ENCODE measurements at places on chromosomes 11 and 22.

DNA sequence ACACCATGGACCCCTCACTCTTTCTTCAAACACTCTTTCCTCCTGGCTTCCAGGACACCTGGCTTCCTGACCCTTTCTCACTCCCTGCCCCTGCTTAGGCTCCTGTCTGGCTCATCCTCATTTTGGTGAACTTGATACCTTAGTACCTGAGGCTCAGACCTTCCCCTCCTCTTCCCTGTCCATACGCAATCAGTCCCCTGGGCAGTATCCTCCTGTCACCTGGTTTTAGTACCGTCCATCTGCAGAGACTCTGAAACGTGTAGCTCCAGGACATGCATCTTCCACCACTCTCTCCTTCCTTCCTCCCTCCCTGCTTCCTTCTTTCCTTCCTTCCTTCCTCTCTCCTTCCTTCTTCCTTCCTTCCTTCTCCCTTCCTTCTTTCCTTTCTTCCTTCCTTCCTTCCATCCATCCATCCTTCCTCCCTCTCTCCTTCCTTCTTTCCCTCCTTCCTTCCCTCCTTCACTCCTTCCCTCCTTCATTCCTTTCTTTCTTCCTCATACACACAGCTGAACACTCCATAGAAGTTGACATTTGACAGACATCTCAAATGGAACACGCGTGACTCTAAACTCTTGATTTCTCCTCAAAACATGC, 1488.6 kb downstream of the TBC1D22A start:
- no peak overlapping the region for H3K27ac ChIP-seq
- no peaks in the 10 kb centered on the region for H3K36me3 ChIP-seq
- no peak overlapping the region for H3K4me3 ChIP-seq
- no peaks in the 10 kb centered on the region for H3K27me3 ChIP-seq
- H3K4me1 ChIP-seq: no peaks in the 10 kb centered on the region
- DNase-seq: no peak

DNA sequence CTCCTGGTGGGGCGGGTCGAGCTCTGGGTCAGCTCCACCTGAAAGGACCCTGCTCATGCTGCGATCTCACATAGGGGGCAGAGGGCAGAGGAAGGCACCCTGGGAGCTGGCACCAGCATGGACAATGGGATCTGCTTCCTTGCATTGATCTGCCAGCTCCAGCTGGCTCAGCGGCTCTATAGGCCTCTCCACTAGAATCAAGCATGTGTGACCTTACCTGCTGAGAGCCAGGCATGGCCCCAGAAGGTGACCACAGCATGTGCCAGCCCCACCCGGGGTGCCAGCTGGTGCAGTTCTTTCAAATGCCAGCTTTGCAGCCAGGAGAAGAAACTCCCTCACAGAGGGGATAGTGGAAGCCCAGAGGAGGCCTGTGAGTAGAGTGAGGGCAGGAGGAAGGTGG, 22.0 kb upstream of the KLHL35 start:
- no peaks in the 10 kb centered on the region for H3K27me3 ChIP-seq
- peak overlapping the region; percentile 36 for H3K27ac ChIP-seq
- DNase-seq: no peak
- no peaks in the 10 kb centered on the region for H3K36me3 ChIP-seq

- H3K36me3 ChIP-seq: no peaks in the 10 kb centered on the region
- no peak overlapping the region for H3K4me3 ChIP-seq
- no peak overlapping the region for H3K27ac ChIP-seq
- H3K27me3 ChIP-seq: peaks cover 21% of the 10 kb centered on the region
- no peak for DNase-seq
Measured at GRCh38 chr22:38401336-38402084, 53.5 kb downstream of the KCNJ4 start.

GRCh38 chr11:86069408-86070101, 671 bp upstream of the PICALM start:
- no peak for DNase-seq
- peaks cover 2% of the 10 kb centered on the region for H3K27me3 ChIP-seq
- peaks cover 29% of the 10 kb centered on the region for H3K4me1 ChIP-seq
- H3K27ac ChIP-seq: peak overlapping the region; percentile 87
- H3K36me3 ChIP-seq: peaks cover 25% of the 10 kb centered on the region

GRCh38 chr11:20563866-20564265, 35.5 kb upstream of the SLC6A5 start:
- H3K4me1 ChIP-seq: peaks cover 4% of the 10 kb centered on the region
- H3K4me3 ChIP-seq: no peak overlapping the region
- no peak for DNase-seq
- no peaks in the 10 kb centered on the region for H3K36me3 ChIP-seq
- no peak overlapping the region for H3K27ac ChIP-seq

- H3K4me1 ChIP-seq: no peaks in the 10 kb centered on the region
- H3K4me3 ChIP-seq: no peak overlapping the region
- no peak overlapping the region for H3K27ac ChIP-seq
- peaks cover 20% of the 10 kb centered on the region for H3K27me3 ChIP-seq
Measured at GRCh38 chr11:110606415-110606814, 105.8 kb downstream of the ARHGAP20 start.

DNA sequence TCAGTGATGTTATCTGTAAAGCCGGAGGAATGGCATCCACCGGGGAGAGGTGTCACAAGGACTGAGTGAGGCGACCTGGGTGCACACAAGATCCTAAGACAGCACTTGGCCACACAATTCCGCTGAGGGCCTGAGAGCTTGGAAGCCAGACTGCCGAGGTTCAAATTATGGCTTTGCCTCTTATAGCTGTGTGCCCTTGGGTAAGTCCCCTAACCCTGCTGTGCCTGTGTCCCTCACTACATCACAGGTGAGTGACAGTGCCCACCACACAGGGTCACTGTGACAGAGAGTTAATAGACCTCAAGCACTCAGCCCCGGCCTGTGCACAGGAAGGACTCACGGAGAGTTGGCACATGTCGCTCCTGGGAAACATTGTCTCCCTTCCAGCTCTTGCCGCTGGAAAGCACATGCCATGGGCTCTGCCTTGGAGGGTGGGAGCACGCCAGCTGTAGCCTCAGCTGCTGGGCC, 592 bp downstream of the RHOD start:
- H3K36me3 ChIP-seq: no peaks in the 10 kb centered on the region
- no peak overlapping the region for H3K27ac ChIP-seq
- peaks cover 4% of the 10 kb centered on the region for H3K27me3 ChIP-seq

- no peak overlapping the region for H3K27ac ChIP-seq
- no peak overlapping the region for H3K4me3 ChIP-seq
- peaks cover 60% of the 10 kb centered on the region for H3K36me3 ChIP-seq
- DNase-seq: no peak
Measured at GRCh38 chr11:34091825-34092224, 13.6 kb upstream of the NAT10 start.

- H3K36me3 ChIP-seq: peaks cover 38% of the 10 kb centered on the region
- DNase-seq: no peak
- H3K4me1 ChIP-seq: peaks cover 5% of the 10 kb centered on the region
- no peaks in the 10 kb centered on the region for H3K27me3 ChIP-seq
- no peak overlapping the region for H3K27ac ChIP-seq
Measured at GRCh38 chr11:108034952-108035351, 26.3 kb downstream of the CUL5 start.

GRCh38 chr11:35917676-35918075, 26.2 kb upstream of the LDLRAD3 start:
- H3K4me3 ChIP-seq: no peak overlapping the region
- no peak overlapping the region for H3K27ac ChIP-seq
- no peaks in the 10 kb centered on the region for H3K4me1 ChIP-seq
- no peaks in the 10 kb centered on the region for H3K36me3 ChIP-seq

DNA sequence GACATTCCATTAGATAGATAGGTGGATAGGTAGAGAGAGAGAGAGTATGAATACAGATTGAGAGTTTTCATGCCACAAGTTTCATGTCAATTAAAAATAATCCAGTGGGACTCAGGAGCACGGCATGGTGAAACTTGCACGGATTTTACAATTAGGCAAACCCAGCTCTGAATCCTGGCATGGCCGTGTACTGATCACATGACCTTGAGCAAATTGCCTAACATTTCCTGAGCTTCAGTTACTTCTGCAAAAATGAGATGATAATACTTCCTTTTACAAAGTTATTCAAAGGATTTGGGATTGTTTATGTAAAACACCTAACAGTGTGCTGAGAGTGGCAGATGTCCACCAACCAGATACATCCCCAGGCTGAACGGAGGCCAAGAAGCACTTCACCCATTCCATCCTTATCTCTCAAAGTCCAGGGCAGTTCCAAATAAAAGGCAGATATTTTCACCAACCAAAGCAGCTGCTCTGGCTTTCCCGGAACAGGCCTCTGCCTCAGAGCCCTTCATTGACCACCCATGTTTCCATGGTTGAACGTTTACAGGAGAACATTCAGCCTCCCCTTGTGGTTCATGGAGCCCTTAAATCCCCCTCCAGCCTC, 17.9 kb downstream of the APLNR start:
- no peaks in the 10 kb centered on the region for H3K27me3 ChIP-seq
- H3K4me3 ChIP-seq: no peak overlapping the region
- no peaks in the 10 kb centered on the region for H3K4me1 ChIP-seq
- no peaks in the 10 kb centered on the region for H3K36me3 ChIP-seq
- no peak overlapping the region for H3K27ac ChIP-seq
- DNase-seq: no peak

GRCh38 chr22:27022274-27022895, 365.0 kb downstream of the MIAT start:
- no peak for DNase-seq
- H3K27me3 ChIP-seq: peaks cover 3% of the 10 kb centered on the region

- no peak for DNase-seq
- peak overlapping the region; percentile 67 for H3K27ac ChIP-seq
- H3K36me3 ChIP-seq: no peaks in the 10 kb centered on the region
Measured at GRCh38 chr22:30705710-30706651, 11.3 kb downstream of the OSBP2 start.

DNA sequence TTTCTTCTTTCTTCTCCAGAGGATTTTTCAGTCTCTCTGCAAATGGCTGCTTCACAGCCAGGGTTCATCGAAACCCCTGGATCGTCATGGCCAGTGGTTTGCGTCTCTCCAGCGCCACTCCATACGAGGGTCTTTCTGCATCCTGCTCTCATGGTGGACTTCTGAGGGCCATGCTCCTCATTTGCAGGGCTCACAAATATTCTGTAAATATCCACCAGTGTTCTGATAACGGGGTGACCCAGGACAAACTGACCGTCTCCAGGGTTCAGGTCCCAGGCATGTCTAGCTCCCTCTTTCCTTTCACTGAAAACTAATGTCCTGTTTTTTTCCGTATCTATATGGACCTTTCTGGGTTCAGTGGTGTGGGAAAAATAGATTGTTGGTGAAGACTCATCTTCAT, 15.7 kb upstream of the VPREB1 start:
- H3K27ac ChIP-seq: no peak overlapping the region
- H3K4me1 ChIP-seq: peaks cover under 1% of the 10 kb centered on the region
- H3K36me3 ChIP-seq: no peaks in the 10 kb centered on the region
- no peaks in the 10 kb centered on the region for H3K27me3 ChIP-seq

- no peaks in the 10 kb centered on the region for H3K4me1 ChIP-seq
- no peak overlapping the region for H3K4me3 ChIP-seq
- no peak overlapping the region for H3K27ac ChIP-seq
- peaks cover 11% of the 10 kb centered on the region for H3K27me3 ChIP-seq
- no peak for DNase-seq
Measured at GRCh38 chr11:111107501-111107900, 138.0 kb upstream of the POU2AF2 start.

GRCh38 chr11:3222003-3222855, 3.6 kb upstream of the MRGPRG start:
- H3K4me1 ChIP-seq: peaks cover 1% of the 10 kb centered on the region
- H3K27me3 ChIP-seq: no peaks in the 10 kb centered on the region
- no peaks in the 10 kb centered on the region for H3K36me3 ChIP-seq
- DNase-seq: no peak
- H3K4me3 ChIP-seq: no peak overlapping the region
- no peak overlapping the region for H3K27ac ChIP-seq

GRCh38 chr11:59878575-59878974, at the start of gene OOSP3:
Gene OOSP3, plus strand, starts transcription at chr11:59878782. Its CDS starts 27 bp downstream, at chr11:59878809.
- H3K27me3 ChIP-seq: peaks cover 4% of the 10 kb centered on the region
- H3K27ac ChIP-seq: no peak within 1 kb of the TSS
- no peaks in the 10 kb centered on the region for H3K4me1 ChIP-seq
- H3K4me3 ChIP-seq: no peak within 1 kb of the TSS
- H3K36me3 ChIP-seq: no peaks in the 10 kb centered on the region

GRCh38 chr11:64878223-64878493, 263 bp downstream of the EHD1 start:
- peaks cover 38% of the 10 kb centered on the region for H3K36me3 ChIP-seq

DNA sequence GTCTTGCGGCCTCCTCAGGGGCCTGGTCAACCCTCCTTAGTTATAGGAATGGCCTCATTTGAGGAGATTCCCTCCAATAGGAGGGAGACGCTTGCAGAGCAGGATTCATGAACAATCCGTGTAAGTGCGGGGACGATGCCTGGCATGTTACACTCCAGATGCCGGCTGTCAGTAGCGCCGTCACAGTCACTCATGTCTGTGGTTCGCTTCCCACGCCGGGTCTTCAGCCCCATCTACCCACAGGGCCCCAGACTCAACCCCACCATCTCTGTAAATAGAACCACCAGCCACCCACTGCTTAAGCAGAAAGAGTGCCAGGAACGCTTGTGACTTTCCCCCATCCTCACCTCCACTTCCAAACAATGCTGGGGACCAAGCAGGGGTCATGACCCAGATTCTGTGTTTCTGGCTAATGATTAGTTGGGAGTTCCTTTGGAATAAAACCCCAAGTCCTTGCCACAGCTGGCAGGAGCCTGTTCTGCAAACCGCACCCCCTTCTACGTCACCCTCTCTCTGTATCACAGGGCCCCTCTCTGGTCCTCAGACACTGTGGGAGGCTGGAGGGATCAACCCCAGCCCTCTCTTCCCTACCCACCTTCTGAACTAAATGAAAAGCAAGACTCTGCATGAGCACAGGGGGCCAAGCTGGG, 38.8 kb upstream of the TOLLIP start:
- no peak for DNase-seq
- no peaks in the 10 kb centered on the region for H3K36me3 ChIP-seq
- H3K27ac ChIP-seq: no peak overlapping the region
